IgD-negative memory B cell (primary cell): ENCODE measurements at places on chromosomes 7 and 10. TPM values are rescaled to one million over a fixed set of nuclear protein-coding genes. Genes with fewer than 3 reads are reported as not detected.

Gene CALHM3
- polyA plus RNA-seq, result not detected

Gene LRRTM3
- not detected for polyA plus RNA-seq

Gene DGKI
- not detected for polyA plus RNA-seq

Gene MYH16
- not detected for polyA plus RNA-seq

Gene FGFR2
- polyA plus RNA-seq, result not detected

Gene ITPRID1
- polyA plus RNA-seq, result not detected

Gene ANTXRL
- not detected for polyA plus RNA-seq

Gene CYP2C19
- polyA plus RNA-seq, result not detected

Gene SORCS3
- polyA plus RNA-seq, result not detected

Gene GPR37
- polyA plus RNA-seq, result not detected

Gene FAS
- polyA plus RNA-seq, result 11.1 TPM

Gene HMX3
- not detected for polyA plus RNA-seq

Gene CNTNAP2
- 47.3 TPM for polyA plus RNA-seq

Gene PODXL
- 1.3 TPM for polyA plus RNA-seq

Gene OR2A7
- 1.1 TPM for polyA plus RNA-seq

Gene PSMC2
- polyA plus RNA-seq, result 89.1 TPM

Gene OLAH
- polyA plus RNA-seq, result not detected

Gene COL26A1
- not detected for polyA plus RNA-seq

Gene C10orf67
- not detected for polyA plus RNA-seq

Gene ACSL5
- polyA plus RNA-seq, result 52.3 TPM

Gene KIF20B
- polyA plus RNA-seq, result 28.8 TPM

Gene CLRN3
- polyA plus RNA-seq, result not detected

Gene ELFN1
- 0.54 TPM for polyA plus RNA-seq
